ENCODE measurements at places on chromosomes 7 and 10.

DNA sequence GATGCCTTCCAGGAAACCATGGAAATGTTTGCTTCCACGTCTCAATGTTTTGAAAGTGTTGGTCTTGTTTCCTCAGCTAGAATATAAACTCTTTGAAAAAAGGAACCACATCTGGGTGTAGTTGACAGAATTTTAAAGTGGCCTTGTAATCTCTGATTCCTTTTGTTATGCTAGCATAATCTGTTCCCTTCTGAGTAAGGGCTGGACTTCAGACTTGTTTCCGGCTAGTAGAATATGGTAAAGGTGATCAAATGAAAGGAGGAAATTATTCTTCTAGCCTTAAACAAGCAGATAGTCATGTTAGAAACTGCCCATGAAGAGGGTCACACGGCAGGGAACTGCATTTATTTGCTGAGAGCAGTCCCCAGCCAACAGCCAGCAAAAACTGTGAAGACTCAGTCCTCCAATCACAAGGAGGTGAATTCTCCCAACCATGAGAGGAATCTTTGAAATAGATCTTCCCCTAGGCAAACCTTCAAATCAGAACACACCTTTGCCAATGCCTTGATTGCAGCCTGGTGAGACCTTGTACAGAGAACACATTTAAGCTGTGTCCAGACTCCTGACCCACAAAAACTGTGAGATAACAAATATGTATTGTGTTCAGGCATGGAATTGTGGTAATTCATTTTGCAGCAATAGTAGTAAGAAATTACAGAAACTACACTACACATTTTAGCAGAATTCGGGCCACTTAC, 316.9 kb upstream of the SP8 start:
- no peak for DNase-seq

- DNase-seq = no peak
Measured at GRCh38 chr10:84059526-84059925, 79.8 kb upstream of the GHITM start.

GRCh38 chr10:109992485-109992884, 15.3 kb upstream of the ADD3 start:
- DNase-seq = no peak

DNA sequence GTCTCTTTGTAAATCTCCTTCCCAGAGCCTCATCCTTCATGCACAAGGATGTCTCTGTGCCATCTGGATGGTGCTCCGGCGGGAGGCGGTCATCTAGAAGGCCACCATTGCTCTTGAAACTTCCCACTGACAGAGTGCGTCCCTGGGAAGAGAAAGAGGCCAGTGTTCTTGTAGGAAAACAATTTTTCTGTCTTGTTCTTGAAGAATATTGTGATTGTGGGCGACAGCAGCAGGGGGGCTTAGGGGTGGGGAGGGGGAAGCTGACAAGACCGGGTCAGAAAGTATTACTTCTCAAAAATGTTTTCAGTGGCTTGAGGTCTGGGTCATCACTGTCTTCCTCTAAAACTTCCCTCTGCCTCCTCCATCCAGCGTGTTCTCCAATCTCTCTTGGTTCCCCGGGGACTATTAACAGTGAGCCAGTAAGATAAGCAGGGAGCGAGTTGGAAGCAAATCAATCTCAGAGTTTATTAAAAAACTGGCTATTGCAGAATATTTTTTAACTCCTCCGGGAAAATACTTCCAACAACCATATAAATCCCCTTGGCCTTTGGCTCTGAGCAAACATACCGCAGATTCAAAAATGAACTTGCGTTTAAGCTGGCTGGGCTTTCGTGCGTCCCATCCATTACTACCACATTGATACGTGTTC, 597.8 kb upstream of the MGMT start:
- no peak for DNase-seq

DNA sequence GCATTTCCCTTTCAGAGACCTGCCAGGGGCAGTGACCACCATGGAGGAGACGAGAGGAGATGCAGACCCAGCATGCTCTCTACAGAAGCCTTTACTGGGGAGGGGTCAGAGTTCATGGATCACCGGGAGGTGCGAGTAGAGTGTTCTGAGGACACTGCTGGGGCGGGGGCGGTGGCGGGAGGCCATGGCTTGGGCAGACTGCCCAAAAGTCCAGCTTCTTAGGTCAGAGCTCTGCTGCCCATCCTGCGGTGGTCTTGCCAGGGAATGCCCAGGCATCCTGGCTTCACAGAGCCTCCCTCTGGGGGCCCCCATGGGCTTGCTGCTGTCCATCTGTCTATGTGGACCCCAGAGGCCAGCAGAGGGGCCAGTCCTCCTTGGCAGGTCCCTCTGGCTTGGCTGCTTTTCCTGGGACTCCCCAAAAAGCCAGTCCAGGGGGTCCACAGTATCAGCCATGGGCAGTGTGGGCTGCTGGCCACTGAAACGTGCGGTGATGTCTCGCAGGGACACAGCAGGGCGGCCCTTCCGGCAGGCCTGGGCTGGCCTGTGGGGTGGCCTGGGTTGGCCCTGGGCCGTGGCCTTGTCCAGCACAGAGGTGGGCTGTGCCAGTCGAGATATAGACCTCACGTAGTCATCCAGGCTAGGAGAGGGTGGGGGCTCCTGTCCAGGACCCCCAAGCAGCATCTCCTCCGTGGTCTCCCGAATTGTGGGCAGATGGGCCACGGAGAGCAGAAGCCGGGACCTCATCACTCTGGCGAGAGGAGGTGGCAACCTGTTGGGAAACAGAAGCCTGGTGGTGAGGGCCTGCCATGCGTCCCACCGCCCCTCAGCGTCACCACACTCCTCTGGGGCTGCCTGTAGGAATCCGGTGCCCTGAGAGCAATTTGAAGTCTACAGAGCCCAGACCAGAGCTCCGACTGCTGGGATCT, 1.1 kb downstream of the DEPP1 start:
- DNase-seq = no peak

- no peak for DNase-seq
Measured at GRCh38 chr7:142714375-142714774, 34.9 kb upstream of the PRSS1 start.

GRCh38 chr10:73161662-73162061, 6.1 kb downstream of the ECD start:
- no peak for DNase-seq

DNA sequence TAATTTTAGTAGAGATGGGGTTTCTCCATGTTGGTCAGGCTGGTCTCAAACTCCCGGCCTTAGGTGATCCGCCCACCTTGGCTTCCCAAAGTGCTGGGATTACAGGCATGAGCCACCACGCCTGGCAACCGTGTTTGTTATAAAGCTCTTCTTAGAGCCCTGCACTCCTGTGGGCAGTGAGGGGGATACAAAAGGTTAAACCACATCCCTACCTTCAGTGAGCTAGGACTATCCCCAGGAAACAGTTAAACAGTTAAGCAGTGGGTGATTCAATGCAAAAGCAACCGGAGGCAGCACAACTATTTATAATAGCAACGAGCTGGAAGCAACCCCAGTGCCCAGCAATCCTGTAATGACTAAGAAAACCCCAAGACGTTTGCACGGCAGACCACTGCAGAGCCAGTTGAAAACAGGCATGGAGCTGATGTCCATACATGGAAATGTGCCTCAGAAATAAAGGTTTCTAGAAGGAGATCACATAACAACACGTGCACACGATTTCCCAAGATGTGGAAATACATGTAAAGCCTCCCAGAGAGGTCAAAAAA, 107.2 kb upstream of the LYZL2 start:
- DNase-seq = peak; percentile 85

DNA sequence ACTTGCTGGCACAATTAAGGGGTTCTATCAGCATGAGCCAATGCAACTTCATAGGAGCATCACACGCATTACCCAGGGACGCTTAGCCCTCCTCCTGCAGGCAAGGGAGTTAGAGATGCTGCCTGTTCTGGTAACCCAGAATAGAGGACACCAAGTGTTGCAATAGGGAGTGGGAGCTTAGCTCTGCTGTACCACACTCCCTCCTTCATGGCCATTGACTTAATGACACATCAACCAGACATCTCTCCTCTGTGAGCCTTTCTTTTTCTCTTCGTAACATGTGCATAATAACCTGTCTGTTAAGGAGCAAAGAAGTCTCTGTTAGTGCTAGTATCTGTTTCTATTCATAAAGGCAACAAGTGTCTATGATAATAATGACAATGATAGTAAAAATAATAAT, 282.4 kb downstream of the SORCS3 start:
- no peak for DNase-seq

All from SW 1271 (cell line).